Right renal pelvis (tissue), 4 donors: ENCODE measurements at places on chromosomes 13 and 19.

- no peak for DNase-seq
These were observed at the start of gene MCEMP1 for GRCh38 chr19:7676854-7677253. Gene MCEMP1, plus strand, starts transcription at chr19:7677090. Its CDS starts 31 bp downstream, at chr19:7677121.

GRCh38 chr19:3669947-3670795, 30.1 kb downstream of the PIP5K1C start:
- no peak for DNase-seq

- DNase-seq: peak; percentile 46
These were observed 198.4 kb downstream of the NDFIP2 start for GRCh38 chr13:79679334-79679733.

- no peak for DNase-seq
These were observed 569 bp downstream of the LCP1 start for GRCh38 chr13:46181377-46181839.

- no peak for DNase-seq
These were observed 34.3 kb upstream of the TNFSF11 start for GRCh38 chr13:42539670-42540069.

DNA sequence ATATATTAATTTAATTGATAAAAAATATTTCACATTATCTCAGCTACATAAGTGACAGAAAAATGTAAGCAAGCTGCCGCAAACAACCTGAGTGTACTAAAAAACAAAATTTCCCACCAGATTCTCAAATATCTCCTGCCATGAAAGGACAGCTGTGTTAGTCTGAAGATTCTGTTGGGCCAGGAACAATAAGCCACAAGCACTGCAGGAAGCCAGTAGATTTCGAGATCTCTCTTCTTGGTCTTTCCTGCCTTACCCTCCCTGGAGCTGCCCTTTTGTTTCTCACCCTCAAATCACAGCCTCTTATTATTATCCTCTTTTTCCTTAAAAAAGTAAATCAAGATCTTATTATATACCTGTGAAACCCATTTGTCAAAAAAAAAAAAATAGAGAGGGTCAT, 165.6 kb downstream of the EFNB2 start:
- no peak for DNase-seq

- DNase-seq: no peak
These were observed 29.6 kb upstream of the UBE2L5 start for GRCh38 chr13:30392681-30393045.

- no peak for DNase-seq
These were observed 2.1 kb upstream of the VWA8 start for GRCh38 chr13:41962994-41963393.

GRCh38 chr13:112675366-112675756, 14.5 kb upstream of the ATP11A start:
- DNase-seq: no peak

GRCh38 chr19:55493645-55494171, 5.5 kb downstream of the SSC5D start:
- DNase-seq: no peak

GRCh38 chr13:111407381-111408131, 87.1 kb downstream of the TEX29 start:
- no peak for DNase-seq

GRCh38 chr13:29193083-29193482, 372.9 kb downstream of the MTUS2 start:
- no peak for DNase-seq

DNA sequence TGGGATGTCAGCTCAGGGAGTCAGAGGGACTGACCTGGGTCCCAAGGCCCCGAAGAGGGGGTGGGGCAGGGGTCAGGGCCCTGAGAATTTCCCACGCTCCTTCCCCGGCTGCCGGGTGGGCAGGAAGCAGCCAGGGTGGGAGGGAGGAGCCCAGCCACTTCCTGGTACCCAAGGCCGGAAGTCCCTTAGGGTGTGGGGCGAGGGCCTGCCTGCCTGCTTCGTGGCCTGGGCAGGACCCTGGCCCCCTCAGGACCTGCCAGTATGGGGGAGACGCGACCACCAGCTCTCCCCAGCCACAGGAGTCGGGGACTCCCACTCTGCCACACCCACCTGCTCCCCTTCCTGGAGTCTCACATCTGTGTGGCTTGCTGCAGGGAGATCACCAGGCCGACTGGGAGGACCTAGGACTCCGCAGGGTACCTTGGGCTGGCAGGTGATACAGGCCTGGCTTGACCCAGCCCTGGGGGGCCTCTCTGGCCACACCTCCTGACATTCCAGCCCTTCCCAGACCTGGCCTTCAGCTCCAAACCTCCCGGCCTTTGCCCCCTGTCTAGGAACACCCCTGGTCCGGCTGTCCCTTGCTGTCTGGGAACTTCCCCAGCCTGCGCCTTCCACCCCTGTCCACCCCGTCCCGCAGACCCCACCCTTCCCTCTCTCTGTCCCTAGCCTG, 9.8 kb upstream of the CIRBP start:
- DNase-seq: no peak

DNA sequence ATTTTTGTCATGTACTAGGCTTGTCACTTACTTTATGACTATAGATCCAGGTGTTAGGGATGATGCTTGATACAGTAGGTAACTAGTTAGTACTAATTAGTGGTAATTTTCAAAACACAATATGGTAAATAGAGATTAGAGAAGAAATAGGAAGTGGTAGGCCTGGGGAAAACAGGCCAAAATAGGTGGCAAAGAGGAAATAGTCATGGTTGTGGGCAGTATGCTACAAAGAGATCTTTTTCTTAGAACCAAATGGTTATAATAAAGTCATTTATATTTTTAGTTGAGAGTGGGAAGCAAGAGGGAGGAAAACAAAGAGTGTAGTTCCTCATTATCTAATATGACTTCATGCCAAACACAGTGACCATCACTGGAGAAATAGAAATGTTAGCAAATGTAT, 9.1 kb upstream of the VWA8 start:
- no peak for DNase-seq

DNA sequence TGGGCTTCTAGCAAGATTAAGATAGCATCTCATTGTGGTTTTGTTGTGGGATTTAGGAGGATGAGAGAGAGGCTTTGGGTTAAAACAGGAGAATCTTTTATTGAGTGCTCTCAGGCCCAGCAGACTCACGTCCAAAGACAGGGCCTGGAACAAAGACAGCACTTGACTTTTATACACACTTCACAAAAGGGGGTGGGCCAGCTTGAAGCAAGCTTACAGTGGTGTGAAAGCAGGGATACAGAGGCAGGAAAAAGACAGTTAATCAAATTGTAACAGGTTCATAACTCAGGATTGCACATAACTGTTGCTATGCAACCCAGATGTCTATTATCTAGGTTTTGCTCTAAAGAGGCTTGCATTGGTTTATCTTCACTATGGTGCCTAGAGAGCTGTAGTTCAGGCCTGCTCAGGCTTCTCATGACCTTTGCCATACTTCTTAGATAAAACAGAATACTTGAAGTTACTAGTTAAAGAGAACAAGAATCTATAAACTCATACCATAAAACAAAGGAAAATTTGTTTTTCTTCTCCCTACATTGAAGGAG, 42.2 kb upstream of the CEACAM21 start:
- no peak for DNase-seq

- no peak for DNase-seq
These were observed 1.9 kb upstream of the MYCBP2 start for GRCh38 chr13:77328819-77329132.

DNA sequence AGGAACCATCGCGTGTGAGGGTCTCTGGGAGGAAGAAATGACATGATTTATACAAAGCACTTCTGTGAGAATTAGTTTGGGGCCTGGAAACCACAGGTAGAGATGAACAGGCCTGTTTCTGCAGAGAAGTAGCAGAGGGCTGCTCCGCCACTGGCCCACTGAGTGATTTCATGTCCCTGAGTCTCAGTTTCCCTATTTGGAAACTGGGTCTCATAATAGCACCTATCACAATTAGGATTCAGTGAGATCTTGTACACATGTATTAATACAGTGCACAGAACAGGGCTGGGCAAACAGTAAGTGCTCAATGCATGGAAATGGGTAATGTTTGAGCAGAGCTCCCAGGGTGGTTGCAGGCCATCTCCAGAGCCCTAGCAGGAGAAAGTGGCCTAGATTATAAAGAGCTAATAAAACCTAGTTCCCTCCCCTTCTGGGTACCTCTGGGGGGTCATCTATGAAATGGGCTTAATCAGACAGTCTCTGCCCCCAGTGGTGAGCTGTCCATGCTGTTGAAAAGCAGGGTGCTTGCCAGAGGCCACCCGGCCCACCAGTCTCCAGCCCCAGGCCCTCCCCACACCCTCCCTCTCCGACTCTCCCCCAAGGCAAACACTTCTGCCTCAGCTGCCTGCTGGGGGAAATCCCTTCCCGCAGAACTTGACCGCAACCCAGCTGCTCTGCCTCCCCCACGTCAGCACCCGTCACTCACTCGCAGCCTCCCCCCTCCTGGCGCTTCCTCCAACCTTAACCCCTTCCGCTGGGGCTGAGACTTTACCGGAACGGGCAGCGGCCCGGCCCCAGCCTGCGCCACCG, 4.5 kb downstream of the BCL3 start:
- no peak for DNase-seq

DNA sequence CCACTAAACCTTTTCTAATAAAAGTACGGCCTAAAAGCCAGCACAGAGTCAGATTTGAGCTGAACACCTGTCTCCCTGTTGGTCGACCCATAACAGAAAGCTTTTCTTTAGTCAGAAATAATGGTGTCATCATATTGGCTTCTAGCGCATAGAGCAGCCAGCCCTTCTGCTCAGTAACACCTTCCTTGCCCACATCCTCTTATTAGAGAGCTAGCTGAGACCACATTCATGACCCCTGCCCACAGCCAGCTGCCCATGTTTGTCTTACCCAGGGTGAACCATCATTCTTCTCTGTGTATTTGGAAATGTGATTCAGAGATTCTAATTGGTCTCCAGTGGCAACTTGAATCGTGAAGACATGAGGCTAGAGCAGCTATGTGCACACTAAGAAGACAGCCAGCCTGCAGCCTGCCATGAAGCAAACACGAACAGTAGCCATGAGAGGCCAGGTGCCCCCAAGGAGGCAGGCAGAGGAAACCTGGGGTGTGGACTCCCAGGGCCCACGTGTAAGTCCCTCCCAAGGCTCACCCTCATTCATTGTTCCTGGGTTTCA, 82.3 kb upstream of the PDCD5 start:
- no peak for DNase-seq

GRCh38 chr13:39414339-39414738, 188.7 kb downstream of the LHFPL6 start:
- DNase-seq: no peak

DNA sequence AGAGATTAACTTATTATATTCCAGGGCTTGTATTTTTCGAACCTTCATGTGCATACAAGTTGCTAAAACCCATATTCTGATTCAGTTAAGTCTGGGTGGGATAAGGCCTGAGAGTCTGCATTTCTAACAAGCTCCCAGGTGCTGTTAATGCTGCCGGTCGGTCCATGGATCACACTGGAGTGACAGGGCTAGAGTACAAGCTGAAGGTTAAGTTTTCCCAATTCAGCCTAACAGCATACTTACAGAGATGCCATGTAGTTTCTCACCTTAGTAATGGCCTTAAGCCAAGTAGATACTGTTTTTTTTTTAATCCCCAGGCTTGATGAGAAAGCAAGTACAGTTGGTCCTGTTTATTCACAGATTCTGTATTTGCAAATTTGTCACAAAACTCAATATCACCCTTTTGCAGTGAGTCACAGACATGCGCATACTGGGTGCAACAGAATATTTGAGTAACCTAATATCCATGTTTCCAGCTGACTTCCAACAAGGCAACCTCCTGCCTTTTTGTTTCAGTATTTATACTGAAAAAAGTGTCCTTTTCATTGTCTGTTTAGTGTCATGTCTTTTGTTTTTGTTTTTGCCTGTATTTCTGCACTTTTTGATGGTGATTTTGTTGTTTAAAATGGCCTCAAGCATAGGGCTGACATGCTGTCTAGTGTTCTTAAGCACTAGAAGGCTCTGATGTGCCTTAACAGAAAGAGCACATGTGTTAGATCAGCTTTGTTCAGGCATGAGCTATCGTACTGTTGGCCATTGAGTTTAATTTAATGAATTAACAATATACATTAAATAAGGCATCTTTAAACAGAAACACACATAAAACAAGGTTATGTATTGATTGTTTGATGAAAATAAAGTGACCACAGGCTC, 875.0 kb downstream of the PCDH9 start:
- no peak for DNase-seq

DNA sequence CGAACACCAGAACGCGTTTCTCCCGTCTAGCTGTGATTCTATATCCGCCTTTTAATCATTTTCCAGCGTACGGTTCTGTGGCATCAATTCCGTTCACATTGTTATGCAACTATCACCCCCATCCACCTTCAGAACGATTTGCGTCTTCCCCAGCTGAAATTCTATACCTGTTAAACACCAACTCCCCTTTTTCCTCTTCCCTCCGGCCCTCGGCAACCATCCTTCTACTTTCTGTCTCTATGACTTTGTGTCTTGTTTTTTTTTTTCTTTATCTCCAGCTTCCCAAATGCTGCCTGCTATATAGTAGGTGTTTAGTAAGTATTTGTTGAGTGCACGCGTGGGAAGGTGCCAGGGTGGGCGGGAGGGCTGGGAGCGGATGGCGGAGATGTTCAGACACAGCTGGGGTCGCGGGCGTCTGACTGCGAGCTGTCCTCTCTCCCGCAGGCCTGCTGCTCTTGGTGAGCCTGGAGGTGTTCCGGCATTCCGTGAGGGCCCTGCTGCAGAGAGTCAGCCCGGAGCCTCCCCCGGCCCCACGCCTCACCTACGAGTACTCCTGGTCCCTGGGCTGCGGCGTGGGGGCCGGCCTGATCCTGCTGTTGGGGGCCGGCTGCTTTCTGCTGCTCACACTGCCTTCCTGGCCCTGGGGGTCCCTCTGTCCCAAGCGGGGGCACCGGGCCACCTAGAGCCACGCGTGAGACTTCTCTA, 20.2 kb downstream of the CACNG6 start:
- DNase-seq: no peak
